ENCODE measurements at places on chromosomes 16 and 17.

DNA sequence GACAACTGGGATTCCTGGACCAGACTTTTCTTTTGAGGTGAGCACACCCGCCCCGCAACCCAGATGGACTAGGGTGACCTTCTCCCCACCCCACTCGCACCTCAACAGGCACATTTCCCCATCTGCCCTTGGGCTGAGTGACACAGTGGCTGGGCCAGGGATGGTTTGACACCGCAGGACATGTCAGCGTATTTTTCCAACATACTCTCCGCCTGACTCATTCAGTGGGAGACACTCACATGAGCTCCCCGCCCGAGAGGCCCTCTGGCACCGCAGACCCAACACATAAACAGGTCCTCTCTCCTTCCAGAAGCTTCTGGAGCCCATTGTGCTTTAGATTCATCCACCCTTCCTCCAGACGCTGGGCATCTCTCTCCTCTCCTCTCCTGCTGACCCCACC, 69.4 kb downstream of the ZDHHC7 start:
- DNase-seq: no peak

GRCh38 chr16:79801646-79802045, 201.1 kb upstream of the MAF start:
- DNase-seq: no peak

GRCh38 chr16:73840728-73841127, 455.9 kb upstream of the PSMD7 start:
- DNase-seq: no peak

- DNase-seq: no peak
Observed at GRCh38 chr16:12268606-12269005, 292.1 kb downstream of the SNX29 start.

- no peak for DNase-seq
Observed at GRCh38 chr17:58353389-58353825, 1.4 kb upstream of the SUPT4H1 start.

- DNase-seq: no peak
Observed at GRCh38 chr16:76835339-76835738, 355.7 kb upstream of the MON1B start.

DNA sequence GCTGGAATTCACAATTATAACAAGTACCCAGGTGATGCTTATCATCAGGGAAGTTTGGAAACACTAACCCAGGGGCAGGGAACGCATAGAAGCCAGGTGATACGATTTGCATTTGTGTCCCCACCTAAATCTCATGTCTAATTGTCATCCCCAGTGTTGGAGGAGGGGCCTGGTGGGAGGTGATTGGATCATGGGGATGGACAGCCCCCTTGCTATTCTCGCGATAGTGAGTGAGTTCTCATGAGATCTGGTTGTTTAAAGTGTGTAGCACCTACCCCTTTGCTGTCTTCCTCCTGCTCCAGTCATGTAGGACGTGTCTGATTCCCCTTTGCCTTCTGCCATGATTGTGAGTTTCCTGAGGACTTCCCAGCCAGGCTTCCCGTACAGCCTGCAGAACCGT, 276.3 kb downstream of the UTP18 start:
- no peak for DNase-seq

DNA sequence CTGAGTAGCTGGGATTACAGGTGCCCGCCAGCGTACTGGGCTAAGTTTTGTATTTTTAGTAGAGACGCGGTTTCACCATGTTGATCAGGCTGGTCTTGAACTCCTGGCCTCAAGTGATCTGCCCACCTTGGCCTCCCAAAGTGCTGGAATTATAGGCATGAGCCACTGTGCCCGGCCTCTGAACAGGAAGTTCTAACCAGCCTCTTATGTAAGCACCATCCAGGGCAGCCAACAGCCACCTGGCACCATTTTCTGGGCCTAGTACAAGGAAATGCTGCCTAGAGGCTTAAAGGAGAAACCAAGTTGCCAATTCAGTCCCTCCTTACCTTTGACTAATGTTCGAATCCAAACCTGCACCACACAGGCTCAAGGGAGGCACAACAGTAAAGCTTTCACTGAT, 8.5 kb upstream of the SLC39A11 start:
- no peak for DNase-seq

DNA sequence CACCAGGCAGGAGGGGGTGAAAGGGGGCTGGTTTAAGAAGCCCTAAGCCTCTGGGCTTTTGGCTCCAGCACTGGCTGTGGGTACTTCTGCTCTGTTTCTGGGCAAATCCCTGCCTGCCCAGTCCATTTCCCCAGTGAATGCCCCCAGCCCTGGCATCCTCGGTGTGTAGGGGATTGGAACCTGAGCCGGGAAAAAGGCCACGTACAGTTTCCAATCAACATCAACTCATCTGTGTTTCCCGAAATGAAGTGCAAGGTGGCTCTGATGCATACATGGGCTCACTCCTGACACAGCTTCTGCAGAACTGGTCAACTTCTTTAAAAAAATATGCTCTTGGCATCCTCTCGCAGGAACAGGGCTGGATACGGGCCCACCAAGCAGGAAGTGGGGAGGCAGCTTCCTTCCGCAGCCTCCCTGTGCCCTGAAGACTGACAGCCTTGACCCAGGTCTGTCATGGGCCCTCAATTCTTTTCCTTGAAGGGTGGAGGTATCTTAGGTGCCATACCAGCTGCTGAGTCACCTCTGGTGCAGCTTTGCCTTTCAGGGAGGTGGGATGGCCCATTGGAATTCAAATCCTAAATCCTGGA, 73.3 kb downstream of the N4BP1 start:
- DNase-seq: no peak

DNA sequence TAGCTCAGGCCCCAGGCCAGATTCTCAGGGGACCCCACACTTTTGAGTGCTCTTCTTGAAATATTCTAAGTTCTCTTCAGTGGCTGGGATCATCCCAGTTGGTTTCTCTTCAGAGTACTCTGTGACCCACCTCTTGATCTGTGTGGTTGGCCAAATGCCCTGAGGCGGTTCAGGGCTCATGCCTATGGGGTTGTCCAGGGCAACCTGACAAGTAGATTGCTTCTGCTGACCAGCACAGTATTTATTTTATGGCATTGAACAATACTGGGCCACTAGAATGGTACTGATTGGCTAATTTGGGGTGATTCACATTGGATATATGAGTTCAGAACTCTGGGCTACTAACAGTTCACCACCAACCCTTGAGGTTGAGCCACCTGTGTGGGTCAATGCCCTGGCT, 7.4 kb upstream of the GOSR2 start:
- no peak for DNase-seq

All from lung microvascular endothelial cell (primary cell).